ENCODE measurements at places on chromosomes 2 and 18. TPM values are rescaled to one million over a fixed set of nuclear protein-coding genes. Genes with fewer than 3 reads are reported as not detected.

The BOLL gene
- not detected for total RNA-seq

GRCh38 chr2:241272303-241273209 is 42.9 kb downstream of the HDLBP start:
- DNase-seq, result peak; percentile 21

The DOK1 gene
- total RNA-seq, result 23.1 TPM

DNA sequence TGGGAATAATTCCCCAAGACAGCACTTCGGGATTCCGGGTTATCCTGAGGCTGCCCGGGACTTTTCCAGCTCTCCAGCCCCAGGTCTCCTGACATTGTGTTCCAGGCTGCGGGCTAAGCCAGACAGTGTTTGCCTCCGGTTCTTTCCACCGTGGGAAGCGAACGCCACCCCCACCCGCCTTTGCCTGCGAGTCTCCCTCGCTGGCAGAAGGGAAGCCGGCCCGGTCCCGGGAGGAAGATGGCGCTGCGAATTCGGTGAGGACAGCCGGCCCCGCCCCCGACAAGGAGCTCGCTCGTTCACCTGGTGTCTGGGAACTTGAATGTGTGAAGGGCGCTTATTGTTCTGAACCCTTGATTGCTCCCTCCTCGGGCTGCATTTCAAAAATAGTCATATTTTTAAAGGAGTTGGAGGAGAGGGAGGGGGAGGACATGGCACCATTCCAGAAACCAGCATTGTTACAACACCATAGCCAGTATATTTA is 2.9 kb downstream of the LRATD1 start:
- peak; percentile 17 for DNase-seq

- DNase-seq, result no peak
Measured at GRCh38 chr18:66931010-66931409, 327.1 kb upstream of the CDH19 start.

The IL18RAP gene
- 1.4 TPM for total RNA-seq

GRCh38 chr2:73925853-73926492 is 707 bp upstream of the DGUOK start:
- DNase-seq, result no peak

DNA sequence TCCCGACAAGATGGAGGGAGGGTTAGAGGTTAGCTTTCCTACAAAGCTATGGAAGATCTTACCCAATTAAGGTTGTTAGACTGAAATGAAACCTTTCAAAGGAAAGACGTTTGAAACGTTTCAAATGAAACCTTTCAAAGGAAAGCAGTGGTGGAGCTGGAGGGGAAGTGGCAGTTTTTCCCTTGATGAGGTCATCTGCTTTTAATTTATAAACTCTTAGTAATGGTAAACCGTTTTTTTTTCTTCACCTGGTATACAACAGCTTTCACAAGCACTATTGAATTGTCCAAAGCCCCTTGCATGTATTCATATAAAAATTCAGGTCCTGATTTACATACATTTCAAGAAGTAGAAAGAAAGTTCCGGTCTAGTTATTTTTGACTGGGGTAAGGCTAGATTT is 7.4 kb downstream of the PMAIP1 start:
- no peak for DNase-seq

The MPP4 gene
- 5.5 TPM for total RNA-seq

The CRYGD gene
- not detected for total RNA-seq

DNA sequence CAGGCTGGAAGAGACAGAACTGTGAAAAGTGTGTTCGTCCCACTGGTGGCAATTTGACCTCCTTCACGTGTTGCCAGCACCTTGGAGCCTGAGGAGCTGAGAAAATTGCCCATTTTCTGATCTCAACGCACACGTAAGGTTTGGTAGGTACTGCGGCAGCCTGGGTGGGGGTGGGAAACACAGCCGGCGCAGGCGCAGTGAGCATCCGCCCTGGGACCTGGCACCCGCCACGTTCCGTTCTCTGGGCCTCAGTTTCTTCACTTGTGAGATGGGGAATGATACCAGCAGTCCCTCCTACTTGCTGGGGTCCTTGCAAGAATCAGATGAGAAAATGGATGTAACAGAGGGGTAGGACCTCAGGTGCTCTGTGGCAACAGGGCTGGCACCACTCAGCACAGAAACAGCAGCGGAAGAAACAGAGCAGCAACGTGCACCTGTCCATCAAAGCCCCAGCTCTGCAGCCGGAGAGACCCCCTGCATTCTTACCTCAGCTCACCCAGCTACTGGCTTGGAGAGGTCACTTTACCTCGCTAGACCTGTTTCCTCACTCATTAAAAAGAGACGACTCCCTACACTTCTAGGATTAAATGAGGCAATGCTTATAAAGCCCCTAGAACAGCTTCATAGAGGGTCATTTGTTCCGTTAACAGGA is 458.0 kb upstream of the ID2 start:
- no peak for DNase-seq

The CERKL gene
- not detected for total RNA-seq

DNA sequence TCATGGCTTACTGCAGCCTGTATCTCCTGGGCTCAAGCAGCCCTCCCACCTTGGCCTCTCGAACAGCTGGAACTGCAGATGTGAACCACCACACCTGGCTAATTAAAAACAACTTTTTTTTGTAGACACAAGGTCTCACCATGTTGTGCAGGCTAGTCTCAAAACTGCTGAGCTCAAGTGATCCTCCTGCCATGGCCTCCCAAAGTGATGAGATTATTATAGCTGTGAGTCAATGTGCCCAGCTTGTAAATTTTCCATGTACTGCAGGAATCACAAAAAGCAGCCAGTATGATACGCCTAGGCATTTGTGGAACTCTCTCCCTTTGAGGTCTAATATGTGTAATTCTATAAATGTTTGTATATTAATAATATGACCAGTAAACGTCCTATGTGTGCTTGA is 59.9 kb downstream of the MSH6 start:
- no peak for DNase-seq

The SMYD1 gene
- total RNA-seq, result not detected

The IL36RN gene
- total RNA-seq, result not detected
